Type B pancreatic cell (in vitro differentiated cells): ENCODE measurements at places on chromosomes 6 and 20. TPM values are rescaled to one million over a fixed set of nuclear protein-coding genes. Genes with fewer than 3 reads are reported as not detected.

DNA sequence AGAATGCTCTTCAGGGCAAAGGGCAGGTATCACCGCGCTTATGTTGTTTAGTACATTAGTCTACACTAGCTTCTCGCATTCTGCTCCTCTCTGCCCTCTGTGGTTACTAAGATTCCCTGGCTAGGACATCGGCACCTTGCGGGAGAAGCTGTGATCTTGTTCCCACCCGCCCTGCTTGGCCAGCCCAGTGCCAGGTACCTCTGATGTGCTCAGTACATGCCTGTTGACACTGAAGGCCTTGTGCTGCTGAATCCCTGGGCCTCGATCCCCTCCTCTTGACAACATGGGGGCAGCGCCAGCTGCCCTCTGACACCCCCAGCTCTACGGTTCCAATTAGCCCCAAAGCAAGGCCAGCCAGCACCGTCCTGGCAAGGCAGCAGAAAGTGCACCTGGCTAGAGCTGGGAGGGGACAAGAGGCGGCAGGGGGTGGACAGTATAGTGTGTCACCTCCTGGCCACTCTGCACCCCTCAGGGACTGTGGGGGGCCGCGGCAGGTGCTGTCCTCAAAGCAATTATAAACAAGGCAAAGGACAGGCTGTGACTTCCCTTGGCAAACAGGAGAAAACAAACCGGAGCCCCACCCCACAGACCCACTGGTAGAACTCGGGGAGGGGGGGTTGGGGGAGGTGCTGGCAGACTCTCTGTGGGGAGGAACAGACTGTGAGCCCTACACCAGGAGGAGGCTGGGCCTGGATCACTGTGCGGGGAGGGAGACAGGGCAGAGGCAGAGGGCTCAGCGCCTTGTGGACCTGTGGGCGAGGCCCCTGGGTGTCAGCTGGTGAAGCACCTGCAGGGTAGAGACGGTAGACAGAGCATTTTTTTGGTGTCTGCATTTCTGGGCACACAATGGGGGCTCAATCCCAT is 7.1 kb downstream of the TFEB start:
- H3K36me3 ChIP-seq: no peaks in the 10 kb centered on the region
- no peak overlapping the region for H3K4me3 ChIP-seq
- H3K27ac ChIP-seq: no peak overlapping the region
- peaks cover 8% of the 10 kb centered on the region for H3K4me1 ChIP-seq
- DNase-seq: no peak

DNA sequence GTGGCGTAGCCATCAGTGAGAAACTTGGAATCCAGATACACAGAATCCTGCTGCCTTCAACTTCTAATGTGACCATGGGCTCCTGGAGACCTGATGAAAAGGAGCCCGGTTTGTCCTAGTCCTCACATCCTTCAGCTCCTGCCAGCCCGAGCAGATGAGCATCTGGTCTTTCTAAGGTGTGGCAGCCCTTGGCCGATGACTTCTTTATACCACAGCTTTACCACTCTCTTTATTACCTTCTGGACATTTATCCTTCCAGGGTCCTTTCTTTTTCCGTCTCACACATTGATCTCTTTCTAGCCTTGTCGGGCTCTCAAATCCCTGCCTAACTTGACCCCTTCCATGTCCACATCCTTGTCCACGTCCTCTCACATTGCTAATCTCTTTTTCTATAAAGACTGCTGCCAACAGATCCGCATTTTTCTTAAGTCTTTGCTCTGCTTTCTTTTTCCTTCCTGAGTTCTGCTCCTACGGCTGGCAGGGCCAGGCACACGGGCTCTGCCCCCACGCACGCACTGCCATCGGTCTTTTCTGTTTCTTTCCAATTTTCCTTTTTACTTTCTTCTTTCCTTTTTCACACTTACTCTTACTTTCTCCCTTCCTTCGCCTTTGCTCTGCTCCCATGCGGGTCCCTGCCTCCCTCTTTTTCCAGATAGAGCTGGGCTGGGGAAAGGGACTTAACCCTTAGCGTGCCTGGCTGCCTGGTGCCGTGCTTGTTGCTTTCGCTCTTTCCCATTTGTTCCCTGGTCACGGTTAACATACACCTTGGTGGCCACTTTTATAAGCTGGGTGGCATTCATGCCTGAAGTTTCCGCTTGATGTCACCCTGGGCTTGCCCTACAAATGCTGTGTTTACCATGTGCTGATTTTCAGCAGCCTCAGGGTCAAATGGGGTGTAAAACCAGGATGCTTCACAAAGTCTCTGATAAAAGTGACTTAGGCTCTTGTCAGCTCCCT is 9.4 kb upstream of the GMPR start:
- H3K27ac ChIP-seq: no peak overlapping the region
- H3K36me3 ChIP-seq: no peaks in the 10 kb centered on the region
- DNase-seq: no peak
- no peaks in the 10 kb centered on the region for H3K27me3 ChIP-seq
- H3K4me1 ChIP-seq: peaks cover 3% of the 10 kb centered on the region

GRCh38 chr6:53615633-53616449 is 49.7 kb downstream of the KLHL31 start:
- peak overlapping the region; percentile 99 for H3K27ac ChIP-seq
- peaks cover 2% of the 10 kb centered on the region for H3K4me1 ChIP-seq
- no peaks in the 10 kb centered on the region for H3K36me3 ChIP-seq
- H3K4me3 ChIP-seq: peak overlapping the region; percentile 68

The GJA1 gene
- 90.7 and 190 TPM in 2 replicates for total RNA-seq

The OPN5 gene
- total RNA-seq: 4.6 TPM in 1 of 2 replicates, not detected in the other
